Activated T-cell treated with anti-CD3 and anti-CD28 coated beads, Interleukin-2, amount 50 U/mL, for 72 hours (primary cell): ENCODE measurements at places on chromosomes 7 and 10.

GRCh38 chr7:102913826-102914225 is 1.0 kb downstream of the LRRC17 start:
- no peak for DNase-seq
- no peaks in the 10 kb centered on the region for H3K27me3 ChIP-seq
- peaks cover 6% of the 10 kb centered on the region for H3K4me1 ChIP-seq
- H3K4me3 ChIP-seq, result no peak overlapping the region
- H3K27ac ChIP-seq, result no peak overlapping the region
- no peaks in the 10 kb centered on the region for H3K36me3 ChIP-seq

DNA sequence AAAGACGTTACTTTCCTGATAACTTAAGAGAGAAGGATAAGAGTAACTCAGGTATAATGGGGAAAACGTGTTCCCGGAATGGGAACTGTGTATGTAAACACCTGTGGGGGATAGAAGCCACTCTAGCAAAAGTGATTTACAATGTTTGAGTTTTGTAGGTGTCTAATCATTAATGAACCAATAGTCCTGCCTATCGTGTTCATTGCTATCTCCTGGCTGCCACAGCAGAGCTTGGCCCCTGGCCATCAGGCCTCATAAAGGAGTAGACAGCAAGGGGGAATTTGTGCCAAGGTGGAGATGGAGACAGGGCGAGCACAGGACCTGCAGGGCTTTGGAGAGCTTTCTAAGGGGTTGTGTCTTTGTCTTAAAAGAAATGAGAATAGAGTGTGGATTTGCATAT is 102.1 kb downstream of the GAD2 start:
- H3K36me3 ChIP-seq, result no peaks in the 10 kb centered on the region
- no peak for DNase-seq
- H3K27ac ChIP-seq, result no peak overlapping the region
- H3K4me3 ChIP-seq, result no peak overlapping the region
- no peaks in the 10 kb centered on the region for H3K4me1 ChIP-seq

DNA sequence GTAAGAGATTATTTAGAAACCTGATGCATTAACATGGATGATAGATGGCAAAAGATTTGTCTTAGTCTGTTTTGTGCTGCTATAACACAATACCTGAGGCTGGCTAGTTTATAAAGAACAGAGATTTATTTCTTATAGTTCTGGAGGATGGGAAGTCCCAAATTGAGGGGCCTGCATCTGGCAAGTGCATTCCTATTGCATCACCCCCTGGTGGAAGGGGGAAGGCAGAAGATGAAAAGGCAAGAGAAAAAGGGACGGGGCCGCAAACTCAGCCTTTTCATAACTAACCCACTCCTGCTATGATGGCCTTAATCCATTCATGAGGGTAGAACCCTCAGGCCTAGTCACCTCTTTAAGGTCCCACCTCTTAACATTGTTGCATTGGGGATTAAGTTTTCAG is 153.4 kb upstream of the LRGUK start:
- H3K4me3 ChIP-seq, result no peak overlapping the region
- no peaks in the 10 kb centered on the region for H3K4me1 ChIP-seq
- no peak for DNase-seq
- H3K27ac ChIP-seq, result no peak overlapping the region

GRCh38 chr10:102704915-102705314 is 9.3 kb downstream of the ARL3 start:
- H3K4me3 ChIP-seq, result peak overlapping the region; percentile 5
- H3K27ac ChIP-seq, result no peak overlapping the region
- peaks cover 24% of the 10 kb centered on the region for H3K4me1 ChIP-seq
- peaks cover 4% of the 10 kb centered on the region for H3K36me3 ChIP-seq

- no peak overlapping the region for H3K4me3 ChIP-seq
- H3K27ac ChIP-seq, result no peak overlapping the region
- H3K4me1 ChIP-seq, result peaks cover 53% of the 10 kb centered on the region
- H3K36me3 ChIP-seq, result peaks cover 2% of the 10 kb centered on the region
- DNase-seq, result no peak
- H3K27me3 ChIP-seq, result no peaks in the 10 kb centered on the region
Observed at GRCh38 chr7:149854611-149855360, 16.6 kb downstream of the ZNF862 start.
